Right ventricle myocardium superior (tissue), 1 donor: ENCODE measurements at places on chromosomes 13 and 19. TPM values are rescaled to one million over a fixed set of nuclear protein-coding genes. Genes with fewer than 3 reads are reported as not detected.

Gene C19orf81
- 2.5 TPM for total RNA-seq

Gene CEACAM1
- 2.6 TPM for total RNA-seq

Gene LRRC63
- total RNA-seq: not detected

Gene RFPL4AL1
- total RNA-seq: not detected

Gene SIGLEC9
- 1.7 TPM for total RNA-seq

Gene IGFL4
- total RNA-seq: not detected

Gene CYP4F12
- total RNA-seq: 5.2 TPM

Gene PSG1
- total RNA-seq: not detected

Gene GAS6
- total RNA-seq: 181 TPM

Gene ZNF490
- total RNA-seq: 3.9 TPM

Gene ZNF211
- total RNA-seq: 8.6 TPM

Gene NLRP11
- not detected for total RNA-seq

Gene PINLYP
- 0.46 TPM for total RNA-seq
